ENCODE measurements at places on chromosomes 2 and 18.

- DNase-seq: no peak
Observed at GRCh38 chr18:67144329-67144728, 372.2 kb downstream of the DSEL start.

GRCh38 chr2:65922794-65923193, 490.4 kb upstream of the SPRED2 start:
- DNase-seq: no peak

- no peak for DNase-seq
Observed at GRCh38 chr18:35542356-35542755, 39.2 kb upstream of the GALNT1 start.

DNA sequence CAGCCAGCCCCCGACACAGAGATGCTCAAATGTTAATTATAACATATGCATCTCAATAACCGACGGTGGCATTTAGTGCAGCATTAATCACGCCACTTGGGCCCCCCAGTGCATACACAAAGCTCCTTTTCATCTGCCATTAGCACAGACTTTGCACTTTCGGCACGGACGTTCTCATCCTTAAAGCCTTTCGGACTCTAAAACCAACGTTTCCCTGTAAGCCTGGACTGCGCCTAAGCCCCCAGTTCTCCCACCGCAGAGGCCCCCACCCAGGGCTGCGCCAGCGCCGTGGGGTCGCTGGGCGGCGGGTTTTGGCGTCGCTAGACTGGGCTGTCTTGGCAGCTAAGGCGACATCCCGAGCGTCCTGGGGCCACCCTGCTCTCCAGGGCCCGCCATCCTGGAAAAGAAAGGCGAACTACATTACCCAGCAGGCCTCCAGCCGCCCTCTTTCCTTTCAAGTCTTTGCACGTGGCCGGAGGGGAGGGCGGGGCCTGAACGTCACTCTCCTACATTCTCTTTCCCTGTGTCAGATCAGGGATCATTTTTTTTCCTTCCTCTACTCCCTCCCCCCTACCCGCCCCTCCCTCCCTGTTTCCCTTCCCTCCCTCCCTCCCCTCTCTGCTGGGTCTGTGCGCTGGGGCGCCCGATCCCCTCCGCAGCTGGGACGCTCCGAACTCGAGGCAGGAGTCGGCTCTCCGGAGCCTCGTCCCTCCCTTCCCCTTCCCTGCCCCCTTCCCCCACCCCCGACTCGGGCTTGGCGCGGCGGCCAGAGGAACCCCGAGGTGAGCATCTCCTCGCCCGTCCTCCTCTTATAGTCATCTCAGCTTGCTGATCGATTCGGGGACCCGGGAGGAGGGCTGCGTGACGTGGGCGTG, at the start of gene CTIF:
Gene CTIF, plus strand, starts transcription at position 501 of the 875 bp plus-strand sequence. CDS start 80,535 bp downstream, outside the sequence.
- peak; percentile 31 for DNase-seq

- DNase-seq: no peak
Observed at GRCh38 chr2:155190342-155190741, 491.8 kb downstream of the KCNJ3 start.

GRCh38 chr2:159219394-159219998, 67.0 kb downstream of the WDSUB1 start:
- DNase-seq: no peak

- no peak for DNase-seq
Observed at GRCh38 chr2:144447535-144447934, 72.4 kb downstream of the ZEB2 start.

GRCh38 chr2:241386519-241386918, 30.4 kb downstream of the FARP2 start:
- DNase-seq: no peak

- DNase-seq: no peak
Observed at GRCh38 chr2:71786291-71787107, 333.1 kb downstream of the DYSF start.

GRCh38 chr2:54723131-54723995, at the start of gene EML6:
Gene EML6, plus strand, starts transcription at chr2:54723662. Its CDS starts 1,400 bp downstream, at chr2:54725062.
- DNase-seq: peak; percentile 96

GRCh38 chr2:45841752-45842407, 190.4 kb downstream of the PRKCE start:
- DNase-seq: no peak

DNA sequence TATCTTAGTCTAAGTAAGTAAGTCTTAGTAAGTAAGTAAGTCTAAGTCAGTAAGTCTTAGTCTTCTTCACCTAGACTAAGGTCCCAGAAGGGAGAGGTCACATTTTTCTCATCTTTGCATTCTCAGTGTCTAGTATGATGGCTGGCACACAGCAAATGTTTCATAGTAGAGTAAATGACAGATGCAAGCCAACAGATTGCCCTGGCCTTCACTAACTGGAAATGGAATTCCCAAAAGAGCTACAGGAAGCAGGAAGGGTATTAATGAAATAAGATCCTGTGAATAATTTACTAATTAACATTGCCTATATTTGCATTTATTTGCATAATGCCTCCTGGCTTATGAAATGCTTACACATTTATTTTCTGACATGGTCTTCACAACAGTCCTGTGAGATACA, 221.6 kb downstream of the RAD51AP2 start:
- no peak for DNase-seq

- DNase-seq: no peak
Observed at GRCh38 chr18:61854578-61855448, 38.0 kb downstream of the RNF152 start.

DNA sequence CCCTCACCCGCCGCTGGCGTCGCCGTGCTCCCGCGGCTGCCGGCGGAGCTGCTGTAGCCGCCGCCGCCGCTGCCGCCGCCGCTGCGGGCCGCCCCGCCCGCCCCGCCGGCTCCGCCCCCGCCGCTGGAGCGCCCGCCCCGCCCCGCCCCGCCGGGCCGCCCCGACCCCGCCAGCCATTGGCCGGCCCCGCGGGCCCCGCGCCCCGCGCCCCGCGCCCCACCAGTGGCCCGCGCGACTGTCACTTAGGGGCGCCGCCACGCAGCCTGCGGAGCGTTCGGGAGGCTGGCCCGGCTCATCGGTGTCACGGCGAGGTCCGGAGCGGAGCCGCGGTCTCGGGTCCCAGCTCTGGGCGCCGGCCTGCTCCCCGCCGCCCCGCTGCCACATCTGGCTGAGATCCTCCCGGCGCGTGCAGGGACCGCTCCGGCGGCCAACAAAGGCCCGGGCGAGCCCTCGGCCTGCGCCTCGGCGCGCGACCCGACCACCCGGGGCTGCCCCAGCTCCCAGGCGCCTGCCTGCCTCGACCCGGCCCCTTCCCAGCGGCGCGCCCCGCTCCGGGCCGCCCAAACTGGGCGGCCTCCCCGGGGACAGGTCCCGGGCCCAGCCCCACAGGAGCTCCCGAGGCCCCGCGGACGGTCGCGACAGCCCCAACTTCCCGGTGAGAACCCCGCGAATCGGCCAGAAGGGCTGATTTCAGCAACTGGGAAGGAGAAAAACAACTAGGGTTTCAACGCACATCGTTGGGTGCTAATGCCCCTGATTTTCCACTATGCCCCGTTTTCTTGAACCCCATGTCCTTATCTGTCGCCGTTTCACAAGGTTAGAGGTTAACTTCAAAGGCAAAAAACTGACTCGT, at the start of gene MGAT4A:
Gene MGAT4A, minus strand, starts transcription at position 92 of the 853 bp plus-strand sequence. CDS start 4,800 bp downstream, outside the sequence.
- peak; percentile 66 for DNase-seq

DNA sequence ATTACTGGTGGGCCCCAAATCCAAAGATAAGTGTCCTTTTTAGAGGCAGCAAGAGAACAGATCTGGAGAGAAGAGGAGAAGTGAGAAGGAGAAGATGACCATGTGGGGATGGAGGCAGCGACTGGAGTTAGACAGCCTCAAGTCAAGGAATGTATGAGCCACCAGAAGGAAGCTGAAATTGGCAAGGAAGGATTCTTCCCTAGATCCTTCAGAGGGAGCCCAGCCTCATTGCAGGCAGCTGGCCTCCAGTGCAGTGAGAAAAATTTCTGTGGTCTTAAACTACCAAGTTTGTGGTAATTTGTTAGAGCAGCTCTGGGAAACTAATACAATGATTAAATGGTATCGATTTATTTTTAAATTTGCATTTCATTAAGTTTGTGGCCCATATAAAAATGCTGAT, 167.9 kb downstream of the NCKAP5 start:
- DNase-seq: no peak

DNA sequence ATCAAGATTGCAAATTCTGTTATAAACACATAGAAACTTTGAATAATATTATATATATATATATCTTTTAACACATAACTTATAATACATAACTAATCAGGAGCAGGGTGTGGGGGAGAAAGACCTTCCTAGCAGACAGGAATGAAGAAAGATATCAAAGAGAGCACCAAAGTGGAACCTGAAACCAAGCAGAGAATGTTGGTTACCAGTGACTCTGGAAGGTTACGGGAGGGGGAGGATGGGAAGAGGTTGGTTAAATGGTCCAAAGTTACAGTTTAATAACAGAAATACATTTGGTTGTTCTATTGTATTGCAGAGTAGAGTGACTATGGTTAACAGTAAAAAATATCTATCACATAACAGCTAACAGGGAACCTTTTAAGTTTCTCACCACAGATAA, 366.7 kb downstream of the LRRTM4 start:
- DNase-seq: no peak

- no peak for DNase-seq
Observed at GRCh38 chr2:97740590-97741182, 27.3 kb downstream of the ZAP70 start.

DNA sequence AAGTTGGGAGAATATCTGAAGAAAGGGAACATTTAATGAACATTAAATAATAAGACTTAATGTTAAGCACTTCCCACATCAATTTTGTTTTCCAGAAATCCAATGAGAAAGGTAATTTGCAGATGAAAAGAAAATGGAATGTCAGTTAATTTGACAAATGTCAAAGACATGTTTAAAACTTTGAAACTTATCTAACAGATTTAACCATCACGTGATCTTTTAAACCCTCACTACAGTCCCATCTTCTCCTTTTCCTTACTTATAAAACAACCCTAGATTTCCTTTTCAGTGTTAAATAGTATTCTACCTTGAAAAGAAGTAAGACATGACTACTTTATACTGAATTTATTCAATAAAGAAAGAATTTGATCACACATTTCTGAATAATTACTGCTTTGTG, 288.5 kb downstream of the NRXN1 start:
- DNase-seq: no peak

GRCh38 chr2:46198966-46199365, 98.2 kb upstream of the EPAS1 start:
- DNase-seq: no peak

DNA sequence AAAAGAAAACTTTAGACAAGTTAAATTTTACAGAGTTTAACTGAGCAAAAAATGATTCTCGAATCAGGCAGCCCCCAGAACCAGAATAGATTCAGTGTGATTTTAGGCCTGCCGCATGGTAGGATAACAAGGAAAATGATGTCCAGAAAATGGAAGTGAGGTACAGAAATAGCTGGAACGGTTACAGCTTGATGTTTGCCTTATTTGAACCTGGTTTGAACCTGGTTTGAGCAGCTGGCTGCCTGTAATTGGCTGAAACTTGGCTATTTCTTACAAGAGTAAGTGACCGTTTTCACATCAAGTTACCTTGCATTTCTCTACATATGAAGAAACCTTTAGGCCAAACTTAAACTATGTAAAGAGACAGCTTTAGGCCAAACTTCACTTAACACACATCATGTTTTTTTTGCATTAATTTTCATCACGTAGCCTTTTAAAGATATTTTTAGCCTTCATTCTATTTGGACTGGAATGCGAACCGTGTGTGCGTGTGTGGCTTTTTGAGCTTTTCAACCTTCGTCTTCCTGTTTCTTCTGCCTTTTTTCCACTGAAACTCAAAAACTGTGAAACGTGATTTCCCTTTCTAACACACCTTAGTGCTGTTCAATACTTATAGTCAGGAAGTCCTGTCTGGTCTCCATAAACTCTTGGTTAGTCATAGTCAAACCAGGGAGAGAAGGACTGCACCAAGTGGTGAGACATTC, 4.5 kb upstream of the POLE4 start:
- no peak for DNase-seq

DNA sequence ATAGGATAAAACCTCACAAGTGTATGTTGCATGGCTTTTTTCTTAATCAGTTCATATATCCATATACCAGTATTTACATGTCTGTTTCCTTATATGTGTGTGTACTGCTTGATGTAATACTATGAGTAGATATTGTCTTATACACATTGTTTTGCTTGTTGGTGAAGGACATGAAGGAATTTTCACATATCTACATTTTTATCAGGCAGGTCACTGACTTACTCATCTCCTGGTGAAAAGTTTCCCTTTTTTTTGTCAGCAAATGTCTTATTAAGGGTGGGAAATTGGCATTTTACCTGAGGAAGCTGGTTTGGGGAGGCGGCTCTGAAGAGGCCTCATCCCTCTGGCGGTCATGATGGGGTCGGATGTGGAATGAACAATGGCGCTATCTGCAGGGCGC, 61.4 kb upstream of the LYPD1 start:
- no peak for DNase-seq

GRCh38 chr18:9330419-9330818, 4.2 kb upstream of the TWSG1 start:
- DNase-seq: no peak

DNA sequence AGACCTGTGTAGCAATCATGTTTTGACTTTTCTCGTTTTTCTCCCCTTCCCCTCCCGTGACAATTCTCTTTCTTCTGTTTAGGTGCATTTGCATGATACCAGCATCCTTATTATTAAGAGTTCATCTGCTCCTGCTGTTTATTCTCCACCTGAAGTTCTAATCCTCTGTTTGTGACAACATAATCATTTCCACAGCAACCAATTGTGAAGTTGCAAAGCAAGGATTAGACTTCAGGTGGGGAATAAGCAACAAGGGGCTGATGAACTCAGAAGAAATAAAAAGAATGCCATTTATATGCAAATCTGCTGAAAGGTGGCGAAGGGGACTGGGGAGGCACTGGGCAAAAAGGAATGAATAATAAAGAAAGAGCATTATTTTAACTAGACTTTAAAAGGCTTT, 124.8 kb upstream of the LINC00305 start:
- DNase-seq: no peak

GRCh38 chr2:221353201-221353600, 218.9 kb downstream of the EPHA4 start:
- no peak for DNase-seq

DNA sequence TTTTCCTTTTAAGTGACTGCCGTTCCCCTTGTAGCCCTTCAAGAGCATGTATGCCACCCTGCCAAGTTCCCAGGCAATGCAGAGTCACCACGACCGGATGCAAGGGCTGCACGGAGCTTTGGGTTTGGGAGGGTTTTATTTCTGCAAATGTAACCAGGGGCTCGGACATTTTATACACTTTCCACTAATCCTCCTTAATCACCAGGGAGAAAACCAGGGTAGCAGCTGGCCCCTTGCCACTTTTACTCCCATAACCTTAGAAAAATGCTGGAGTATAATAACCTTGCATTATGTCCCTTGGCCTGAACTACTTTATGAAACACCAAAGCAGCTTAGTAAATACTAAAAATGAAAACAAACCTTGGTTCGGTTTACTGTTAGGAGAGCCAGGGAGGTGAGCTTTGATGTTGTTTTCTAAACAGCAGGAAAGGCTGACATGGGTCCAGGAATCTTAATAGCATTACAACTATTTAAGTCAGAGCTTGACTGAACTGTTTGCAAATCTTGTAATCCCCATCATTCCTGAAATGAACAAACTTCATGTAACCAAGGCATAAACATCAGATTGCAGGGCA, 152.8 kb upstream of the RIOK3 start:
- no peak for DNase-seq

DNA sequence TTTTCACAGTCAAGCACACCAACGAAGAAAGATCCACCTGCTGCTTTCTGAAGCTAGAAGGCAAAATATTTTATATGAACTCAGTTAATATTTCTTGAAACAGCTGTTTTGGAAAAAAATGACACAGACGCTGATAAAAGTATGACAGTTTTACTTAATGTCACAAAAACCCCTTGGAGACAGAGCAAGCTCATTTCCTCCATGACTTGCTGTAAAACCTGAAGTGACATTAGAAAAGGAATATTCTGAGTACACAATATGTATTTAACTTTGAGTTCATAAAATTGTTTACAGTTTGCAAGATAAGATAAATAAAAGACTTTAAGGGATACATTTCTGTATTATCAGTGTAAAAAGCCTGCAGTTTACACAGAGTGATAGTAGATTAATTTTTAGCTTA, 105.4 kb downstream of the DSEL start:
- DNase-seq: no peak

All from activated CD4-positive, alpha-beta T cell treated with anti-CD3 and anti-CD28 coated beads for 1 hour (primary cell).